ENCODE measurements at places on chromosomes 1 and 21. TPM values are rescaled to one million over a fixed set of nuclear protein-coding genes. Genes with fewer than 3 reads are reported as not detected.

GRCh38 chr21:43015906-43016540 lies 41.7 kb downstream of the PKNOX1 start:
- DNase-seq = no peak

- DNase-seq = no peak
Observed at GRCh38 chr1:210332719-210333398, 4.2 kb downstream of the HHAT start.

DNA sequence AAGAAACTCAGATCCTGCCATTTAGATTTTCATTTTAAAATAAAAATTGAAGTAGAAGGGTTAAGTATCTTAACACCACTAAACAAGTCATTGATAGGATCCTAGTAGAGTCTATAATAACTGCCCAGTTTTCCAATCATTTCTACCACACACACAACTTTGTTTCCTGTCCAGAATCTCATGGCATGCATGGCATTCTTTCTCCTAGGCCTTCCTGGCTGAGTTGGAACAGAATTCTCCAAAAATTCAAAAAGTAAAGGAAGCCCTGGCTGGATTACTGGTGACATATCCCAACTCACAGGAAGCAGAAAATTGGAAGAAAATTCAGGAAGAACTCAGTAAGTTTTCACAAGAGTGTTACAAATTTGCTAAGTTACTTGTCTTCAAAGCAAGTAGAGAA lies 111.4 kb upstream of the BMP8A start:
- no peak for DNase-seq

DNA sequence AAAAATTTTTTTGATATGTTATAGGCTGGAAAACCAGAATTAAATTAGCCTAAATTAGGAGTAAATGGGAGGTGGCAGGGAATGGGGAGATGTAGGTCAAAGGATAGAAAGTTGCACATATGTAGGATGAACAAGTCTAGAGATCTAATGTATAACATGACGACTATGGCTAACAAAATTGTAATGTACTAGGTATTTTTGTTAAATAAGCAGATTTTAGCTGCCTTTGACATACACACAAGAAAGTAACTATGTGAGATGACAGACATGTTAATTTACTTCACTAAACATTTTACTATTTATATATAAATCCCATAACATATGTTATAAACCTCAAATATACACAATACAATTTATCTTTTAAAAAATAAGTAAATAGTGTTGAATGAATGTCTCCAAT lies 30.2 kb upstream of the GLIS1 start:
- DNase-seq = no peak

GRCh38 chr1:200724064-200724463 lies 14.6 kb upstream of the CAMSAP2 start:
- no peak for DNase-seq

- no peak for DNase-seq
Observed at GRCh38 chr1:211231873-211232272, 27.3 kb upstream of the RCOR3 start.

DNA sequence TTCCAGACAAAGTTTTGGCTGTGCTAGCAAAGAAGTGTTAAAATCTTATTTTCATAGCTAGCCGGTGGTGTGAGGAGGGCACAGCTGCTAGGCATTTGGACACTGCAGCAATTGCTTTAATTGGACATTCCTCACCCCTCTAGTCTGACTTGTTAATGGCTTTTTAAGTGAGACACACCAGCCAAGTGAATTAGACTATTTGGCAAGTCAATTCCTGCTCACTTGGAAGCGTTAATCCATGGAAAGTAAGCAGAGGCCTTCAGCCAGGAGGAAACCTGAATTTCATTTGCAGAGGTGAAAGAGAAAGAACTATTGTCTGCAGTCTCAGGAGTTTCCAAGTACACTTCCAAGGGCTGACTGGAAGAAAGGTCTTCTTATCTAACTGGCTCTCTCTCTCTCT lies 175.7 kb downstream of the ST6GALNAC3 start:
- no peak for DNase-seq

DNA sequence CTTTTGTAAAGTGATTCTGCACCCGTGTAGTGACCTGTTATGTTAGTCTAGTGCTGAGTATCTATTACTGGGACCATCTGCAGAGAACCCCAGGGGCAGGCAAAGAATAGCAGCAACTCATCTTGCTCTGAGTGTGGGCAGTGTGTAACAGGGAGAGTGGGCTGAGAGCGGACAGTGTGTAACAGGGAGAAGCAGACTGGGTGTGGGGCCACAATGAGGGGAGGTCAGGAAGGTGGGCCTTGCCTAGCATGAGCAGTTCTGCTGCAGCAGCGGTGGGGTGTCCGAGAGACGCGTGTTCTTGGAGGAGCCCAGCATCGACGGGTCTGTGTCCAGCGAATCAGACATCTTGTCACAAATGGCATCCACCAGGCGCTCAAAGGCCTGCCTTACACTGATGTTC lies 41.2 kb upstream of the NRDC start:
- no peak for DNase-seq

- DNase-seq = no peak
Observed at GRCh38 chr1:6956488-6957159, 171.4 kb downstream of the CAMTA1 start.

DNA sequence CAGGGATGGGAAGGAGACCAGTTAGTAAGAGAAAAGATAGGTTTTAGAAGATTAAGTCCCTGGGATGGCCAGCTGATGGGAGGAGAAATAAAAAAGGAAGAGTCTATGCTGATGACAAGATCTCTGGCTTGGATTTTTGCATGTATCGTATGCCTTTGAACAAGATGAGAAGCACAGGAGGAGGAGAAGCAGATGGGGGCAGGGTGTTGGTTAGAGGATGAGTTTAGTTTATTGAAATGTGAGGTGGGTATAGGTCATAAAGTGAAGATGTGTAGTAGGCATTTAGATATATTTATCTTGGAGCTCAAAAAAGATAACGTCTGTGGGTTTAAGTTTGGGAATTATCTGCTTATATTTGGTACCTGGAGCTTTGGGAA lies 1.4 kb downstream of the TIPRL start:
- no peak for DNase-seq

DNA sequence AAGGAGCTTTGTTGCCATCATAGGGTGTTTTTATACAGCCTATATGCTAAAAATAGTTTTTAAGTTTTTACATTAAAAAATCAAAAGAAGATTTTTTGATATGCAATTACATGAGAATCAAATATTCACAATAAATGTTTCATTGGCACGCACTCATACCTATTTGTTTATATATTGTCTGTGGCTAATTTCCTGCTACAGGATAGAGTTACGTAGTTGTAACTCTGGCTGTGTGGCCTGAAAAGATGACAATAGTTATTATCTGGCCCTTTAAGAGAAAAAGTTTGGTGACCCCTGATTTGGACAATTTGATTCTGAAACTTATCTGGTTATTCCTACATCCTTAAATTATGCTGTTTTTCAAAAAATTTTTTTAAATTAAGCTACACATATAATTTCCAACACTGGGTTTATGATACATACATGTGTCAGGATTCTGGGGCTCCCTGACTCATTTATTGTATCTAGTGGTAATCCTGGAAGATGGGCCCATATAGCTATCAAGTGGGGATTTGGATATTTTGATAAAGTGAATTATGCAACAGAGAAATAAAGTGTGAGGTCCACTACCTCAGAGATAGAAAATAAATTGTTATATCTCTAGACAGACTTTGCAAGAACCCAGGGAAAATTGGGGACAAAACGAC lies 370.2 kb upstream of the LYPLAL1 start:
- no peak for DNase-seq

DNA sequence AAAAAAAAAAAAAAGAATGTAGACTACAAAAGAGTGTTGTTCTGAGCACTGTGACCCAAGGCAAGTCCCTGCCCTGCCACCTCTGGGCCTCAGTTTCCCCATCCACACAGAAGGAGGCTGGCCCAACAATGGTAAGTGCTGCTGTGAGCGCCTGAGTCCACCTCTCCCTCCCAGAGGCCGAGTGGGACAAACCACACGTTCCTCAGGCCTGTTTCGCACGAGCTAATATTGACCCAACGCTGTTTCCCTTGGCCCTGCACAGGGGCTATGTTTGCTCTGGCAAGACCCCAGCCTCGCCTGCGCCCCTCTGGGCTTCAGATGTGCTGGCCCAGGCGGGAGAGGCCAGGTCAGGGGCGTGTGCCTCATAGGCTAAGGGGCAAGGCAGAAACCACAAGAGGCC lies 12.6 kb upstream of the LAPTM5 start:
- no peak for DNase-seq

DNA sequence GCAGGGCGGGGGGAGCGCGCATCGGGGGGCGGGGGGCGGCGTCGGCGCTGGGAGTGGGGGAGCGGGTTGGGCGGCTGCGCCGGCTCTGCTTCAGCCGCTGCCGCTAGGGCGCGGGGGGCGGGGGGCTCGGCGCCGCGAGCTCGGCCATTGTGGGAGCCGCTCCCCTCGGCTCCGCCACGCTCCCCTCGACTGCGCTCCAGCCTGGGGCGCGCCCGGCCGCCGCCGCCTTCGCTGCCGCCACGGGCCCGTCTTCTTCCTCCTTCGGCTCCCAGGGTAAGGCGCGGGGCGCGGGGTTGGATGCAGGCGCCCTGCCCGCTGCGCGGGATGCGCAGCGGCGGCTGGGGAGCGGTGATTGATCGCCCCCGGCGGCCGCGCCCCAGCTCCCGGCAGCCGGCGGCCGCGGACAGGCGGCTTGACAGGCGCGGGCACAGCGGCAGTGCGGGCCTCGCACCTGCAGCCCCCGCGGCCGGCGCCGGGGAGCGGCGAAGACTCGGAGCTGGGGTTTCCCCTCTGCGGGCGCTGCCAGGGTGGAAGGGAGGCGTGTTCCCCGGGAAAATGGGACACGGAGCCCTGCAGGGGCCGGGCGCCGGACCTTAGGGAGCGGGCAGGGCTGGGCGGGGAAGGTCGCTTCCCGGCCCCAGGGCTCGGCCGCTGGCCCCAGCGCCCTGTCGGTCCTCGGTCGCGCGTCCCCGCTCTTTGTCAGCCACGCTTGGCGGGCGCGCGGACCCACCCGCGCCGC lies 55.3 kb downstream of the NDUFS5 start:
- DNase-seq = no peak

DNA sequence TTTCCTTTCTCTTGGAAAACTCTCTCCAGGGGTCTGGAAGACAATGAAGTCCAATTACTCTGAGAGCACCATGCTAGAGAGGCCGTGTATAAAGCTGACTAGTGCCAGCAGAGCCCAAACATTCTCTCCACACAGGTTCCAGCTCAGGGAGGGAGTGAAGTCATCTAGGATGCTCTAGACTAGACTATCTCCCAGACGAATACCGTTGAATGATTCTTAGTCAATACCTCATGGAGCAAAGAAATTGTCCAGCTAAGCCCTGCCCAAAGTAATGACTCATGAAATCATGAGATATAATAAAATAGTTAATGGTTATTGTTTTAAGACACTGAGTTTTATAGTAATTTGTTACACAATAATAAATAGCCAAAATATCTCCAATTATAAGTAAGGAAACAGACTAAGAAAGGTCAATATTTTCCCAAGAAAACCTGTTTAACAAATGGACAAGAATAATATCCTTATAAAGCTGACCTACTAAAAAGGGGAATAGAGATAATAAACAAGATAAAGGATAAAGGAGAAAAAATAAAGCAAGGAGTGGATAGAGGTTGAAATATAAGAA lies 163.9 kb upstream of the LRRC7 start:
- DNase-seq = no peak

PYHIN1 gene
- 0.18 TPM for total RNA-seq

MTARC2 gene
- 44.4 TPM for total RNA-seq

CYP4Z1 gene
- total RNA-seq = 0.87 TPM

HPDL gene
- 1.5 TPM for total RNA-seq

OR2M3 gene
- not detected for total RNA-seq

DMBX1 gene
- total RNA-seq = not detected

Measured in prostate gland (tissue), 2 donors.